ENCODE measurements at places on chromosomes 5 and 9.

DNA sequence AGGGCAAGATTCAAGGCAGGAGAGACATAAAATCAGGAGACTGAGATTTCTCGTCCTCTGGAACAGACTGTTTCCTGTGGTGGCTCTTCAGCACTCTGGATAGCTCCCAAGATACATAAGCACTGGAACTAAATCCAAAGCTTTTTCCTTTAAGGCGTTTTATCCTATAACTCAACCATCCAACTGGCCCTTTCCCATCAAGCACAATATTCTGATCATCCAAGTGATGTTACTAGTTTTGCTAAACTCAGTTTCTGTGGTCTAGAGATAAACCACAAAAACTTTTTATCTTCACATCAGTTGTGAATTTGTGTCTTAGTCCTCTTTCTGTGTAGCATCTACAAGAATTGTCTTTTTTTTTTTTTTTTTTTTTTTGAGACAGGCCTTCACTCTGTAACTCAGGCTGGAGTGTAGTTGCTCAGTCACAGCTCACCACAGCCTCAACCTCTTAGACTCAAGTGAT, 299.4 kb downstream of the COX7C start:
- no peak for DNase-seq

DNA sequence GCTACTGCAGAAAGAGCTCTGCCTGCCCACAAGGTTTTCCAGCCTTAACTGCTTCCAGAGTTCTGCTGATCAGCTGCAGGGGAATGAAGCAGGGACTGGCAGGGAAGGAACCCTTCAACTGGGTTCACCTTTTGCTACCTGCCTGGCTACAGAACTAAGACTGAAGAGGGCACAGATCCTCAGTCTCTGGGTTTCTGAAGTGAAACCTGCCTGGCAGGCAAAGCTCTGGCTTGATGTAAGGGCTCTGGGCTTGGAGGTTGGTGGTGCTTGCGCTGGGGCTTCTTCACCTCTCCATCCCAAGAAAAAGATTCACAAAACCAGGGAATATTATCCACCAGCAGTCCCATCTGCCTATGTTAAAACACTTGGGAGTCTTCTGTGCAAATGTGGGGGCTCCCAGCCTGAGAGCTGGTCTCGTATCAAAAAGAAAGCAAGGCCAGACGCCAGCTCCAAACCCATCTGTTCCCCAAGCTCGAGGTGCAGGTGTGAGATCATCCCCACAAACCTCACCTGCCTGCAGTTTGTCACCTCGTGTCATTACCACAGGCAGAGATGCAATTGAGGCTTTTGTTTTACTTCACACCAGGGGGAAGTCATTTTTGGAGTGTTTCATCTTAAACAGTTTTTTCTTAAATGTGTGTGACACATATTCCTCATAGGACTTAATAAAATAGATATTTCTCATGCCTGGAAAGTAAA, 58.3 kb downstream of the BNC2 start:
- DNase-seq, result no peak

GRCh38 chr5:39202597-39203274, 16.6 kb downstream of the FYB1 start:
- DNase-seq, result no peak

DNA sequence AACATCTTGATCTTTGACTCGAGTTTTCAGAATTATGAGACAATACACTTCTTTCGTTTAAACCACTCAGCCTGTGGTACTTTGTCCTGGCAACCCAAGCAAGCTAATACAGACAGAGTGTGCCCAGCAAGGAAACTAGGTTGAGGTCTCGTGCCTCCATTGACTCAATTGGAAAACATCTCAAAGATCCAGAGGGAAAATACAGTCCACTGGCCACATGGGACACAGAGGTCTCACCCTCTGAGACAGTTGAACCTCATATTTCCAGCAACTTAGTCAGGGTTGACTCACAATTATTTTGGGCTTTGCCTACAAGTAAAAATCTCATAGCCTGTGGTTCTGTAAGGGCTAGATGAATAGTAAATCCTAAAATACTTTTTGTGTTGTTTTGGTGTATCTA, 631.5 kb downstream of the MTRR start:
- no peak for DNase-seq

GRCh38 chr5:60092671-60093422, 199.3 kb upstream of the PDE4D start:
- no peak for DNase-seq

DNA sequence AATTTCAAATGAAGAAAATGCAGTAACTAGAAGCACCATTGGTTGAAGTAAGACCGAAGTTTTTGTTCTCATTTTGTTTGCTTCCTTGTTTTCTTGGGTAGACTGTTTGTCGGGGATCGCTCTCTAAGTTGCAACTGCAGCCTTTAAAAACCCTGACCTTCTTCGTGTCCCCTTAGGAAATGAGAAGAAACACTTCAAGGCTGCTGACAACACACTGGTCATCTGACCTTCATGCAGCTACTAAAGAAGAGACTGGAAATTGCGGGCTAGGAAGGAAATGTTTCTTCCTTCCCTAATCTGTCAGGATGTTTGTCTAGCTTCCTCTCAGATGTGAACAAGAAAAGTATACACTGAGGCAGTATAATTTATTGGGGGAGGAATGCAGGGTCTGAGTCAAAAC, 50.7 kb upstream of the CHSY3 start:
- no peak for DNase-seq

DNA sequence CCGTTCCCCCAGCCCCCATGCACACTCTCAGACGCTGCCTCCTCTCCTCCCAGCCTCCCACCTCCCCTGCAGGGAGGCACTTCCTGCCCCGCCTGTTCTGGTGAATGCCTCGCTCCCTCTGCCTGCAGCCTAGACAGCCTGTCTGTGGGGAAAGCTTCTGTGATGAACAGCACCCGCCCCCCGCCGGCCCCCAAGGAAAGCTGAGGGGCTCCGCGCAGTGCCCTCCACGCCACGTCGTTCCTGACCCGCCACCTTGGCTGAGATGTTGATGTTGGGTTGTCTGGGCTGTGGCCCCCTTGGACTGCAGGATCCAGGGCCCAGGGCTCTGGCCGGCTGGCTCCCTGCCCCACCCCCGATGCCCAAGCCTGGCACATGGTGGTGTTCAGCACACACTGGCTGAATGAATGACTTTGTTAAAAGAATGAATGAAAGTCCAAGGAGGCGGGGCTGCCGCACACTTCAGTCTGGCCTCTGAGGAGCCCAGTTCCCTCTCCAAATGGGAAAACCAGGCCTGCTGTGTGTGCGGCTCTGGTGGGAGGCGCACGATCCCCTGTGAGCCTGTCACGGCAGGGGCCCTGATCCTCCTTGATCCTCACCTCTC, 2.1 kb upstream of the MYMK start:
- DNase-seq, result no peak

GRCh38 chr5:95035891-95036685, 248.8 kb downstream of the MCTP1 start:
- no peak for DNase-seq

GRCh38 chr5:154058055-154059038, 19.6 kb downstream of the MFAP3 start:
- DNase-seq, result no peak
